Cortex of kidney (tissue), 1 donor: ENCODE measurements at places on chromosomes 3 and 15.

GRCh38 chr3:76866729-76867408 lies 173.0 kb upstream of the ROBO2 start:
- DNase-seq, result no peak

- no peak for DNase-seq
Observed at GRCh38 chr15:101323793-101324523, 28.9 kb upstream of the SNRPA1 start.

- no peak for DNase-seq
Observed at GRCh38 chr15:62706317-62706716, 336.2 kb upstream of the TPM1 start.

DNA sequence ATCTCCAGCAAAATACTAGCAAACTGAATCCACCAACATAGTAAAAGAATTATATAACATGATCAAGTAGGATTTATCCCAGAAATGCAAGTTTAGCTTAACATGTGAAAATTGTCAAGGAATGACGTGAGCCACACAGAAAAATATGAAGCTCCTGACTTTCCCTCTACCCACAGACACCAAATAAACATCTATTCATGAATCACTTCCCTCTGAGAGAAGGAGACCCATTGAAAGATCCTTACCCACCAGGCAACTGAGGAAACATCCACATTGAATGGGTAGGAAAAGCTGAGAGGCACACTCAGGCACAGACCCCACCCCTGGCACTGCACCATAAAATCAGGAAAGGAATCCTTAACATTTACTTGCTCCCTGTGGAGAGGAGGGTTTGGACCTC lies 102.2 kb upstream of the MANF start:
- DNase-seq, result no peak

DNA sequence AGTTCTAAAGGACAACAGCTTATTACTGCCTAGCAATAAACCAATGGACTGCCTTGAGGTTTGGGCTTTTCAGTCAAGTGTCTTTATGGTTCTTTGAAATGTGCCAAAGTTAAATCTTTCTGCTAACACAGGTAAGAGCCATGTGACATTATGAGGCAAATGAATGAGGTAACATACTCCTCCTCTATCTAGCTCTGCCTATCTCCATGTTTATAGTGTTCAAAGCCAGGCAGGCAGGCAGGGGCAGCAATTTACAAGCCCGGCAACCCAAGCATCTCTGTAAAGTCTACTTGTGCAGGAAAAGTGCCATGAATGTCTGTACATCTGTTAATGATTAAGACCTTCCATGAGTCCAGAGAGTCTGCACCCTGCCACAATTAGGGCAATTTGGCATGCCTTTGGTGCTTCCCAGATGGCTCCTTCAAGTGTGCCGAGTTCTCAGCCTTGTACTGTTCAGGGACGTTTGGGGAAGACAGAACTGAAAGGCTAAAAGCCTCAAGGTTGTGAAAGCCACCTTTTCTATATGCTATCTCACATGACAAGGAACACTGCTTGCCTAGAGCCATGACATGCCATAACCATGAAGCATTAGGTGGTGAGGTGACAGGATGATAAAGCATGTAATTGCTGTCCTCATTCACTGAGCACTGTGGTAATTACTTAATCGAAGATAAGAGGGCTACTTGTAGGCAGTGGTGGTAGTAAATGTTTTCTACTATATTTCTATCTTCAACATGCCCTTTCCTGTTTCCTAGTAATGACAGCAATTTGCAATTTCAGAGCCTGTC lies 41.4 kb upstream of the EIF1B start:
- DNase-seq, result no peak

DNA sequence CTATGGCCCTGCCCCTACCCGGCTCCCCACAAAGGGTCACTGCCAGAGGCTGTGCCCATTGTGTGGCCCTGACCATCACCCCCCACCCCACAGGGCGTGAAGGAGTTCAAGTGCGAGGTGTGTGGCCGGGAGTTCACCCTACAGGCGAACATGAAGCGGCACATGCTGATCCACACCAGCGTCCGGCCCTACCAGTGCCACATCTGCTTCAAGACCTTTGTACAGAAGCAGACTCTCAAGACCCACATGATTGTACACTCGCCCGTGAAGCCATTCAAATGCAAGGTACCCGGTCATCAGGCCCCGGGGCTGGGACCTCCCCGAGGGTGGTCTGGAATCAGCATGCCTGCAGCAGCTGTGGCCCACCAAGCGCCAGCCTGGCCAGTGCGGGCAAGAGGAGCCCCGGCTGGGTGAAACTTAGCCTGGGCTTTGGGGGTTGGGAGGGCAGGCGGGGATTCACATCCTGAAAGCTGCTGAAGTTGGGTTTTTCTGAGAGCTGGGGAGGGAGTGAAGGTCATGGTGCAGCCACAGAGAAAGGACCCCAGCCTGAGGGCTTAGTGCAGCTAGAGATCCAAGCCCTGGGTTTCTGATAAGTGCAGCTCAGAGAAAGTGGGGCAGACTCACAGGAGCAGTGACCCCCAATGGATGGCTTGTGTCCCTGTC lies 29.2 kb downstream of the IDH2 start:
- no peak for DNase-seq

DNA sequence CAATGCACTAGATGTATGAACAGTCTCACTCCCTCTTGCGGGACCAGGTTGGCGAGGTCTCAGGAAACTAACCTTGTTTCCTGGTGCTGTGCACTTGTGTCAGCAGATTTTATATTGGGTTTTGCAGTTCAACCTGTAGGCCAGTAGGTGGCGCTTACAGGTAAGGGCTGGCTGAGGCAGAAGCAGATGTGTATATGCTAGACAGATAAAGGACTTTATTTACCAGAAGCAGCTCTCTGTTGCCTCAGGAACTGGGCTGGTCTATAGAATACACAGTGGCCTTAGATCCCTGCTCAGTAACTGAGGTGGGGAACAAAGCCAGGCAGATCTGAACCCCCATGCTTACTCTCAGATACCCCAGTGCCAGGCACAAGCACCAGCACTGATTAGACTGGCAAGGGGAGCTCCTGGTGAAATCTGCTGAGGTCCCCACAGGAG lies 296.8 kb downstream of the DOCK3 start:
- no peak for DNase-seq

- no peak for DNase-seq
Observed at GRCh38 chr15:74656935-74657535, 38.8 kb downstream of the EDC3 start.

- no peak for DNase-seq
Observed at GRCh38 chr15:91216000-91216399, 115.9 kb downstream of the SV2B start.

GRCh38 chr3:45761831-45762230 lies 34.5 kb downstream of the SLC6A20 start:
- no peak for DNase-seq

- no peak for DNase-seq
Observed at GRCh38 chr3:136644212-136644611, 108.0 kb downstream of the STAG1 start.

GRCh38 chr3:188750617-188751016 lies 421.2 kb upstream of the TPRG1 start:
- no peak for DNase-seq

DNA sequence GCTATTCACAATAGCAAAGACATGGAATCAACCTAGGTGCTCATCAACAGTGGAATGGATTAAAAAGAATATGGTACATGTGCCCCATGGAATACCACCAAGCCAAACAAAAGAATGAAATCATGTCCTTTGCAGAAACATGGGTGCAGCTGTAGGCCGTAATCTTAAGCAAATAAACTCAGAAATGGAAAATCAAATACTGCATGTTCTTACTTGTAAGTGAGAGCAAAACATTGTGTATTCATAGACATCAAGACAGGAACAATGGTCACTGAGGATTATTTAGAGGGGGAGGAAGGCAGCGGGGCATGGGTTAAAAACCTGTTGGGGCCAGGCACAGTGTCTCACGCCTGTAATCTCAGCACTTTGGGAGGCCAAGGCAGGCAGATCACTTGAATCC lies 304.7 kb upstream of the ROBO2 start:
- DNase-seq, result no peak

GRCh38 chr3:37477275-37477674 lies 302.9 kb upstream of the LRRFIP2 start:
- DNase-seq, result no peak

DNA sequence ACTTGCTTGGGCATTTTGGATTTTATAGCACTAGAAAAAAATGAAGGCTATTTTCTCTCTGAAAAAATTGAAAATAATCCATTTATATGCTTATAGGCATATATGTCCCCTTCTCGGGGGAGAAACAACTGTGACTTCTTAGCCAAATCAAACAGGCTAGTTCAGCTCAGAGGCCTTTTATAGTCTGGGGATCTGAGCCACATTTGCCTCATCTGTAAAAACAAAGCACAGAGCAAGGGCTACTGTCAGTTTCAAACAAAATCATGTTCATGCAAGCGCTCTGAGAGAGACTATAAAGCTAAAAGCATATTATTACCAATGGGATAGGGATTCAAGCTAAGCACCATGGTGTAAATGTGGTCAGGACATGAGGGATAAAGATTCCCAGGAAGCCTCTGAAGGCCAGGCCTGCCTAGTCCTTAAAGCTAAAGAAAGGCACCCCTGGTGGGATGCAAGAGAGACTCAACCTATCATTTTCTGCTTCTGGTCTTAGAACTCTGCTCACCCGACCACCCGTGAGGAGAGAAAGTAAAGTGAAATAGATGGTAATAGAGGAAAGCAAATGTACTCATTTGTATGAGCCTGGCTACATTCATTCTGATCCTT lies 51.0 kb upstream of the IL12A start:
- no peak for DNase-seq

DNA sequence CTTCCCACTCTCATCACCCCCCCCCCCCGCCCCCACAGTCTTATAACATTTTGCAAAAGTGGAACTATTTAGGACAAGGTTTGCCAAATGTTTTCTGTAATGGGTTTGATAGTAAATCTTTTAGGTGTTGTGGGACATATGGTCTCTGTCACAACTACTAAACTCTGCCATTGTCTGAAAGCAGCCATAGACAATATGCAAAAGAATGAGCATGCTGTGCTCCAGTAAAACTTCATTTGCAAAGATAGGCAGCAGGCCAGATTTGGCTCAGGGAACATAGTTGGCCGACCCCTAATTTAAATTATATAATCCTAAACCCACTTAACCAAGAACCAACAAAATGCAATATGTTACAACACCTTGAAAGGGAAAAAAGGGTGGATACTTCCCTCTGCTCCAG lies 46.4 kb downstream of the TIPARP start:
- DNase-seq, result no peak

GRCh38 chr3:55364421-55364820 lies 122.7 kb downstream of the WNT5A start:
- DNase-seq, result no peak

DNA sequence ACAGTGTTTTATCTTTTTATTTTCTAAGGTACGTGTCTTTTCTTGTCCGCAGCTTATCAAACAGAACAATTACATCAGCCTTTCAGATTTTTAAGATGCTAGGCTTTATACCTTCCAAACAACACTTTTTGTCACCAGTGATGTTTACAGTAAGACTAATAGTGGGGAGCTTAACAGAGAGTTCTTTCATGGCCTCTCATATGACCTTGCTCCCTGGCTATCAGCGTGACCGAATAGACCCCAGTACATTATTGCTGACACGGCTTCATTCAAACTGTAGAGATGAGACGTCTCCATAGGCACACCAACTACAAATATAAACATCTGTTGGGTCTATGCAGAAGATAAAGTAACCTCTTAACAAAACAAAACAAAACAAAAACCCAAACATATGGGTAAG lies 477.6 kb upstream of the KCNMB2 start:
- DNase-seq, result no peak

DNA sequence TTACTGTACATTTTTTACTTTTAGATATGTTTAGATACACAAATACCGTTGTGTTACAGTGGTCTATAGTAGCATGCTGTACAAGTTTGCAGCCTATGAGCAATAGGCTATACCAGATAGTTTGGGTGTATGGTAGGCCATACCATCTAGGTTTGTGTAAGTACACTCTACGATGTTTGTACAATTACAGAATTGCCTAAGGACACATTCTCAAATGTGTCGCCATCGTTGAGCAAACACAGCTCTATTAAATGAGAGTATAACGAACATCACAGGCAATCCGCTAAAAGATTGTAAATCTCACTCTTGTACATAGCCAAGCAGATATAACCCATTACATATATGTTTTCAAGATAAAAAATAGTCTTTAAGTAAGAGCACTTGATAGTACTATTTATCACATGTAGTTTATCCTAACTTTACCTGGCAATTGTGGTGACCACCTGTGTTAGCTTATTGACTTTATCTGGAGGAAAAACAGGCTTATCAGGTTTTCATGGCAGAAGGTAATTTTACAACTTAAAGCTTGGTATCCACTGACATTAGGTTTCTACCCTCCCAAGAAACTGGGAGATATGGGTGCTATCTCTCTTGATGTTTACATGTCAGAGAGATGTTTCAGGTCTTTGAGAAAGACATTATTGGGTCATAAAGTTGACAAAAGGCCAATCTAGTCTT lies 898.7 kb downstream of the NSUN3 start:
- no peak for DNase-seq

GRCh38 chr15:40297356-40297755 lies 10.4 kb downstream of the PLCB2 start:
- DNase-seq, result no peak

DNA sequence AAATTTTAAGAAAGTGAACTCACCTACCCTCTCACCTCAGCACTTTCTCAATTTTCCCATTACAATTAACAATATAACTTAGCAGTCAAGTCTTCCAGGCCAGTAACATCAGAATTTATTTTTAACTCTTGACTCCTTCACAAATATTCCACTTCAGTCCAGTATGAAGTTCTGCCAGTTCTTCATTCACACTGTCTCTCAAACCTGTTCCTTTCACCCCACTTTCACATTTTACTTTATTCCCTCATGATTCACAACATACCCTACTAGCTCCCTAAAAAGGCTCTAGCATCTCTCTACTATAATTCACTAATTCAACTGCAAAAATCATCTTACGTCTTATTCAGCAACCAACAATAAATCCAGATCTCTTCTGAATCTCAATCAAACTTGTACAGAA lies 3.8 kb downstream of the GSK3B start:
- no peak for DNase-seq

- no peak for DNase-seq
Observed at GRCh38 chr3:75325716-75326115, 338.4 kb upstream of the FRG2C start.

DNA sequence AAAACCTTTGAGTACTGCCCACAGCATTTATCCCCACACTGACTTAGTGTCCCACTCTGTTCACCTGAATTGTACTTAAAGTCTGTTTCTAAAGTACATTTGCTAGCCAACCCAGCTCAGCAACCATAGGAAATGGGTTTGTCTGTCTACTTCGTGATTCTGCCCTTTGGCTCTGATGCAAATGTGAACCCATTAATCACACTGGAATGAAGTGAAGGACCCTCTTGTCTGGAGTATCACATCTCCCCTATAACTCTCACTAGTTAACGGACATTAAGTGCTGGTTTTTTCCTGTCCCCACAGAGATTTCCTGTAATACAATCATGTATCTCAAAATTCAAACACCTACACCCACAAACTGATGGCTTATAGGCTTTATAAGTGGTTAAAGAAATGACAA lies 20.5 kb downstream of the EID1 start:
- no peak for DNase-seq

DNA sequence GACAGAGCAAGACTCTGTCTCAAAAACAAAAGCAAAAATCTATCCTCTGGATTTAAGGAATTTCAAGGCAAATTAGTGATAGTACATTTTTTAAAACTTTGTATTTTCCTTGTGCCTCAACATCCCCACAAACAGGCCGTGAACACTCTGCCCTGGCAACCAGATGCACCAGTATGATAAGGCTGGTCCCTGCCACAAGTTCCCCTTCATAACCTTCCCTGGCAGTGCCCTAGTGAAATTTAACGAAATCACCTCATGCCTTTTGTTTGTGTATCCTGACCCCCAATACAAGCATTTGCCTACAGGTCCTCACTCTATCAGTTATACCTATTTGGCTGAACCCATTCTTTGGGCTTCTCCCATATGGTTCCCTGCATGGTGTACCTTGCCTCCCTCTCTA lies 107.4 kb upstream of the FLNB start:
- no peak for DNase-seq
